ENCODE measurements at places on chromosomes 1 and 21.
A peak's percentile ranks its signal among the peaks of the same experiment; 100 is the strongest.

DNA sequence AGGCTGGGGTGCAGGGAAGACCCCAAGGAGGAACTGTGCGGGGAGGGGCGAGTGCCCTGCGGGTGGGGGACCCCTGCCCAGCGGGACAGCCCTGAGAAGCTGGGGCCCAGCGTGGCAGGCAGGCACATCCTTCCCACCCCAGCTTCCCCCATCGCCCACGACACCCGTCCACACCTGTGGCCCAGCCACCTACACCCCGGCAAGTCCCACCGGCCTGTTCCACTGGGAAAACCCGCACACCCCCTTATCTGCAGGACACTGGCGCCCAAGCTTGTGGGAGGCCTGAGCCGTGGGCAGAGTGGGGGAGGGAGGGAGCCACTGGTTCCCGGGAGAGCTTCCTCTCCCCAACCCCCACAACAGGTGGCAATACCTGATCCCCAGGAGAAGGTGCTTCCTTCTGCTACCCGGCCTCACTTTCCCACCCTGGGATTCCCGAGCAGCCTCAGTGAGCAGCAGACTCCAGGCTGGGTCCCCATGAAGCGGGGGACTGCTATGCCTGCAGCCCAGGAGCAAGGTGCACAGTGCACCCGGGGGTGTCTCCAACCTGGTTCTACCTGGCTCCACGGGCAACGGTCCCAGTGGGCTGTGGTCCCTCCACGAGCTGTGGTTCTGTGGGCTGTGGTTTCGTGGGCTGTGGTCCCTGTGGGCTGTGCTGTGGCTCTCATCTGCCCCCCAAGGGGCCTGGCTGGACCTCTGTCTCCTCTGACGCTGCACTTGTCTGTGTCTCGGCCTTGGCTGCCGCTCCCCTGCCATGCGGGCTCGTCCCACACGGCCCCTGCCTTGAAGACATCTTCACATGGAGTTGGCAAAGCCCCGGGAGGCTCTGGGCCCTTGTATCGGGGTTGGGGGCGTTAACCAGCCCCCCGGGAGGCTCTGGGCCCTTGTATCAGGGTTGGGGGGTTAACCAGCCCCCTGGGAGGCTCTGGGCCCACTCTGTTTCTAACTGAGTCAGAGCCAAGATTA is 37.8 kb upstream of the POFUT2 start:
- DNase-seq, result no peak

GRCh38 chr1:204941421-204942338 is 71.0 kb downstream of the NFASC start:
- DNase-seq, result no peak

DNA sequence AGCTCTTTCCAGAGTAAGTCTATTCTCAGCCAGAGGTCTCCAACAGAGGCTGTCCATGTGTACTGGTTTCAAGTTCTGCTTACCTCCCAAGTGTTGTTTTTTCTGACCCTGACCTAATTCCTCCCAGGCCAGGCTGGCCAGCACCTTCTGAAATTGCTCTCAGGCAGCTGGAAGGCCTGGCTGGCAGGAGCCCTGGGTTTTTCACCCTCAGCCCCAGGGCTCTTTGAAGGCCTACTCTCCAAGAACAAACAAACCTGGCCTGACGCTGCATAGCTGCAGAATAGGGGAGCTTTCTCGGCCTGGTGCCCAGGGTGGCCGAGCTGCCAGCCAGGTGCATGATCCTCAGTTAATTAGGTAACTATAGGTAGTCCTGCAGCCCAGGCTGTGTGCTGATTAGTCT is 147.5 kb downstream of the CACNA1E start:
- DNase-seq, result no peak

DNA sequence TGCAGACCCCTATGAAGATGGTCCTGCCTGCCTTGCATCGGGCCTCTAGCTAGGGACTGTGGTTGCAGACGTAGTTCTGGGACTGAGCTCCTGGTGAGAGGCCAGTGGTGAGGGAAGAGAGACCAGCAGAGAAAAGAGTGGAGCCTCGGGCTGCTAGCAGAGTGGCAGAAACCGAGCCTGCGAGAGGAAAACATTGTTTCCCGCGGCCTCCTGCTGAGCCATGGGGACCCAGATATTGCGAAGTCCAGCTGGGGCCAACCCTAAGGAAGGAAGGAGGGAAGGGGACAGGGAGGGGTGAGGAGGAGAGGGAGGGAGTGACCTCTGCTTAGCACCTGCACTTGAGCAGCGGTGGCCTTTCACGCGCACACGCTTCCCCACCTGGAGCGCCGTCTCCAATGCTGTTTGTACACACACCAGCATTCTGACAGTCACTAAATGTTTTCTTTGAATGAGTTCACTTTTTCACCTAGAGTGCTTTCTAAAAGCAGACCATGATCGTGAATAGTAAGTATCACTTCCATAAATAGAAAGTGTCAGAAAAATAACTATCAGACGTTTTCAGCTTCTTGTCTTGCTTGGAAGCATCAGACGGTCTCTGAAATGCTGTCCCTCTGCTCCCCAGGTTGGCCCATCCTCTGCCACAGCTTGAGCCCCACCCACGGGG is 2.5 kb upstream of the FNDC10 start:
- no peak for DNase-seq

- DNase-seq, result no peak
These were observed 10.4 kb downstream of the PGLYRP4 start for GRCh38 chr1:153337980-153338853.

GRCh38 chr1:178052650-178053461 is 41.0 kb upstream of the RASAL2 start:
- DNase-seq, result no peak

- no peak for DNase-seq
These were observed 20.1 kb downstream of the OSBPL9 start for GRCh38 chr1:51636764-51637522.

DNA sequence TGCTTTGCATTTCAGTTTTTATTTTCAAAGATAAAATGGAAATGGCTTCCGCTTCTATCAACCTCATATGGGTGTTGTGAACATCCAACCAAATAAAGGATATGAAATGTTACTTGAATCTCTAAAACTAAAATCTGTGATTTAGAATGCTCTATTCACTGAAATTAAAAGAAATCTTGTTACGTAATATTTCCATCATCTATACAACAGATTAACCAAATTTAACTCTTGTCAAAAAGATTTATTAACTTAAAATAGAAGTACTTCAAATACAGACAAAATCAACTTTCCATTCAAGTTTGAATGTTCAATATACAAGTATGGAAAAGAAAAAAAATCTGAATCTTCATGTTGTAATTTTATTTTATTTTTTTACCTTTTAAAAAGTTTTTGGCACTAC is 18.7 kb downstream of the PRPF38A start:
- no peak for DNase-seq

DNA sequence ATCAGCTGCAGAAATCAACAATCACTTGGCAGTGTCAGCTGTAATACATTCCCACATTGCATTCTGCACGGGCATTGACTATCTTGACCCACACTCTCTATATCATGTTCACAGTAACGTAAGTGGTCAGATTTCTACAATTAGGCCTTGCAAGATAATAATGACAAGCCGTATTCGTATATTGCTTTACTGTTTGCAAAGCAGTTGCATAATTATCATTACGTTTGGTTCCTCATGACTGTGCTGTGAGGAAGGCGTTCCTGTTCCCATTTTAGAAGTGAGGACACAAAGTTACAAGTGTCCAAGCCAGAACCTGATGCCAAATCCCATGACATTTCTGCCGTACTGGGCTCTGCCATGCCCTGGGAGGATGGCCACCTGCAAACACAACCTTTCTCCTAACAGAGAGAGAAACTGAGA is 53.5 kb upstream of the TARBP1 start:
- no peak for DNase-seq

- DNase-seq, result no peak
These were observed 2.4 kb upstream of the TARS2 start for GRCh38 chr1:150484861-150485260.

- DNase-seq, result peak; percentile 50
These were observed 2.2 kb upstream of the TESK2 start for GRCh38 chr1:45493116-45493697.

DNA sequence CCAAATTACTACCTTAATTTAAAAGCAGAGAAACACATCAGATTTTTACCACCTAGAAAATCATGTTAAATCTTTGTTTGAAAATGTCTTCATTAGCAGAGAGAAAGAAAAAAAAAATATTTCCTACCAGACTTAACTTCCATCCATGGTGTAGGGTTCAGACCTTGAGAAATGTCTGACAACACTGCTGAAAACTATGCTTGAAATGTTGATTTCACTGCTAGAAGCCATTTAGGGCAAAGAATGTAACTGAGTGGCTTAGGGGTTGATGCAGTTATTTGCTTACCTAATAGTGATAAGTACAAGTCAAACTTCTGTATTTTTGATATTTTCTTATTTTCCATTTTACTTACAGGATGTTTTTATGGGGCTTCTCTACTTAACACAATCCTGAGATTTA is 495.6 kb upstream of the NEGR1 start:
- DNase-seq, result no peak

GRCh38 chr1:213296558-213296957 is 245.5 kb downstream of the RPS6KC1 start:
- DNase-seq, result no peak

- DNase-seq, result no peak
These were observed 132.2 kb upstream of the TNR start for GRCh38 chr1:175875556-175875955.

DNA sequence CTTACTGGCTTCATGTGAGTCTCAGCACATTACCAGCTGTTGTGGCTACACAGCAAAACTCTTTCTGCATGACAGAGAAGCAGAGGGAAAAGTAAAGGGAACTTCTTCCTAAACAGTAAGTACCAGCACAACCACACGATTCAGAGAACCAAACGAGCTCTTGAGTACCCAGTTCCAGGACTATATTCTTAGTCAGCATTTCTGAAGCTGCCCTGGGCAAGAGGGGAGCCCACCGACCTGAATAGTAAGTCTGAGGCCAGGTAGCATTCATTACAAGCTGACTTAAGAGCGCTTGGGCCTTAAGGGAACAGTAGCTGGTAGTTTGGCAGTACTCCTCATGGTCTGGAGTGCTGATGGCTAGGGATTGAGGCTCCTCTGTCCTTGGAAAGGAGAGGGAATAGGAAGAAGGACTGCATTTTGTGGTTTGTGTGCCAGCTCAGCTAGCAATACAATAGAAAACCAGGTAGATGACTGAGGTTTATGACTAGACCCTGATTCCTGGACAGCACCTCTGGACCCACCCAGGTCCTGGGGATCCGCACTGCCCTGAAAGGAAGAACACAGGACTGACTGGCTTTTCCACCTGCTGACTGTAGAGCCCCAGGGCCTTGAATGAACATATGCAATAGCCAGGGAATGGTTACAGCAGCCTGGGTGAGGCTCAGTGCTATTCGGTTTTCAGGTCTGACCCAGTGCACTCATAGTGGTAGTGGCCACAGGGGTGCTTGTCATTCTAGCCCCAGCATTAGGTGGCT is 396.8 kb upstream of the PRMT6 start:
- no peak for DNase-seq

GRCh38 chr1:212916481-212917133 is 33.7 kb upstream of the VASH2 start:
- DNase-seq, result no peak

DNA sequence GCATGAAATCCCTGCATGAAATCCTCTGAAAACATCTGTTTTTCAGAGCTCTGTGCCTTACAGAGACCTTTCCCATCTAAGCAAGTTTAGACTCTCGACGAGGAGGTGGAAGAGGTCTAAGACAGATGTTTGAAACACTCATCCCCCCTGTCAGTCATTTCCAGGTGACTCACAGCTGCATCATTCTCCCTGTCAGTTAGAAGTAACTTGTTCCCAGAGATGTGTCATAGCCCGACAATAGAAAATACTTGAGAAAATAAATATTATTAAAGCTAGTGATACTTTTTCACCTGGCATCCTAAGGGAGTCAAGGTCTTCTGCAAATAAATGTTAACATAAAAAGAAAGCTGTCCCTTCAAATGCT is 41.6 kb upstream of the SEC16B start:
- no peak for DNase-seq

Measured in activated T-cell treated with anti-CD3 and anti-CD28 coated beads for 4 hours (primary cell).